ENCODE measurements at places on chromosomes 3 and 15. TPM values are rescaled to one million over a fixed set of nuclear protein-coding genes. Genes with fewer than 3 reads are reported as not detected.

The ZBBX gene
- total RNA-seq: not detected

The CLDN16 gene
- 30.2 TPM for total RNA-seq

The SNX33 gene
- 21.6 TPM for total RNA-seq

The GP9 gene
- total RNA-seq: not detected

The GOLGA8O gene
- total RNA-seq: 0.20 TPM

The PIERCE2 gene
- total RNA-seq: 2.8 TPM

The CELF6 gene
- total RNA-seq: not detected
